ENCODE measurements at places on chromosomes 4 and X.

DNA sequence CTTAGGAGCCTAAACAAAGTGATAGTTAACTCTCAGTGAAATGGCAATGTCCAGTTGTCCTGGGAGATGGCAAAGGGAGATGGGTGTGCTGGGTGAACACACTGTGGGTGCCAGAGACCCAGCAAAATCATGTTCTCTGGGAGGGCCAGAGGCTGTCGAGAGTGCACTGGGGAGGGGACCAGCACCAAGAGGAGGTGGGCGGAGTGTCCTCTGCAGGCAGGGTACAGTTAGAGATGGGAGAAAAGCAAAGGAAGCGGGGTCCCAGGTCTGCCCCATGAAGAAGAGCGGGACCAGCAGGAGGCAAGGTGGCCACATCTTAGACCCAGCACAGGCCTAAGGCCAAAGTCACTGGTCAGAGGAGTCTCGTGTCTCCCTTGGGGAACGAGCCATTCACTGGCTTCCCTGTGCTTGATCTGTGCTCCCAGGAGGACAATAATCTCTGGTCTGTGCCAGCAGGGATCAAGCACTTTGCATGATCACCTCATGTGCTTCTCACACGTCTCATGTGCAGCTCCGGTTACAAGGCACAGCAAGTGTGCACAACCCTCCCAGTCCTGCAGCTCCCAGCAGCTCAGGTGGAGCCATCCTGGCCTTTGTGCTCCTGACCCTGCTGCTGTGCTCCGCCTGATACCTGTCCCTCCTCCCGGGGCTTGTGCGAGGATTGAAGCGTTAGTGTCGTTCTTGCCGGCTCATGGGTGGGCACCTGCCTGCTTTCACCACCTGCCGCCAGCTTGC, 100.9 kb downstream of the FAM53A start:
- DNase-seq, result no peak

DNA sequence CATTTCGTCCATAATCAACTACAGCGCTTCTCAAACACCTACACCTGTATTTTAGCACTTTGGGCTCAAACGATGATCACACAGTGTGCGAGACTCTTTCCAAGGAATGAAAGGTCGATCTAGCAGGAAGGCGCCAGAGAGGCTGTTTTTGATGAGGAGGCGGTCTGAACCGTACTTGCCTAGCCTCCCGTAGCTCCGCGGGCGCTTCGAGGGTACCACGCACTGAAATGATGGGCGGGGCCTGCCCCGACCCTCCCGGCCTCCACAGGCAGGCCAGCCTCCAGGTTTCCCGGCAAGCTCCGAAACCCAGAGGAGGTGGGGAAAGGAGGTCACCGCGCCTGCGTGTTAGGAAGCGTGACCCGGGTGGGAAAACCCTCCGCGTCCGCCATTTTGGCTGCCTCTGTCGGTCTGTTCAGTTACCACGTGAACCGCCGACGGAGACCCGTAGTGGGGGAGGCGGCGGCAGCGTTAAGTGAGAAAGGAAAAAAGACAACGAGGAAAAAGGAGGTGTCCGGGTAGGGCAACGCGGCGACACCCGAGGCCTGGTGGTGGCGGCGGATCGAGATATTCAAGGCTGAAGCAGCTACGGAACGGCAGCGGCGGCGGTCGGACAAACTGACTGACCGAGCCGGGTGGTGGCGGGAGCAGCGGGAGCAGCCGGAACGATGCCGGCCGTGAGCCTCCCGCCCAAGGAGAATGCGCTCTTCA, at the start of gene NAA15:
Gene NAA15 (plus strand): TSS at position 393 of the 708 bp plus-strand sequence. CDS start 273 bp downstream, at position 666.
- DNase-seq, result peak; percentile 99

- no peak for DNase-seq
Measured at GRCh38 chr4:13196721-13197120, 287.4 kb downstream of the RAB28 start.

DNA sequence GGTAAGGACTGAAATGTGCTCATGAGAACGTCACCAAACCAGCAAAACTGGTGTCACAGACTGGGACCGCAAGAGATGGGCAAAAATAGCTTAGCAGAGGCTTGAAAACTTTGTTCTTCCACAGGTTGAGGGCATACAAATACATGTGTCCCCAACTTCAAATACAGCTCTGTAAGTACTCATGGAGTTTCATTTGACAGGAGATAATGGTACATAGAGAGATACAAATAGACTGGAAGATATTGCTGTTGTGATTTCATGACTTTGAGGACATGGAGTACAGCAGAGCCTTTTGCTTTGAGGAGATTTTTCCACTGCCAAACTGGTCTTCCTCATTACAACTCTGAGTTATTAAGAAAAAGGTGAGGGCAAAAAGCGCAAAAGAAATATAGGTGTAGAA, 70.7 kb downstream of the STX18 start:
- DNase-seq, result no peak

GRCh38 chr4:109052821-109053220, 249.6 kb downstream of the COL25A1 start:
- no peak for DNase-seq

GRCh38 chr4:128525387-128525786, 237.8 kb upstream of the PGRMC2 start:
- no peak for DNase-seq

DNA sequence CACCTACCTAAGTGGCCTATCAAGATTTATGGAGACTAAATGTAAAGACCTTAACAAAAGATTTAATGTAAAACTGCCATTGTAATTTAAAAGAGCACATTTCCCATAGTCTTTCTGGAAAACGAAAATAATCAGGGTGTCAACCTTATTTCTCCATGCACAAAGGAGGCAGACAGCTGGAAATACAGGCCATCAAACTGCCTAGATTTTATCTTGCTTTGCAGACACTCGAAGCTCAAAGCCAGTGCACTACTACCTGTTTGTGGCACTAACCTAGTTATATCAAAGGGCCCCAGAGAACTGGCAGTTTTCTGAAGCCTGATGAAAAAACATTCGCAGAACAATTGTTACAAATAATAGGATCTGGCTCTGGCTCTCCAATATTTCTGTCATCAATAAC, 863.9 kb downstream of the STPG2 start:
- no peak for DNase-seq

DNA sequence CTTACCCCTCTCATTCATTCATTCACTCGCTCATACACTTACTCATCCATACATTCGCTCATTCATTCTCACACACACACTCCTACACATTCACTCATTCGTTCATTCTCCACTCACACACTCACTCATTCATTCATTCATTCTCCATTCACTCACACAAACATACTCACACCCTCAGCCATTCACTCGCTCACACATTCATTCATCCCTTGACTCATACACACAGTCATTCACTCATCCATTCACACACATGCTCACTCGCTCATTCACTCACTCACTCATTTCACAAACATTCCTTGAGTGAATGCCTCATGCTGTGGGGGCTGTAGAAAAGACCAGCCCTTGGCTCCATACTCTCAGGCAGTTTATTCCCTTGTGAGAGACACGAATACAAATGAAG, 151.1 kb upstream of the MAMLD1 start:
- DNase-seq, result peak; percentile 19

DNA sequence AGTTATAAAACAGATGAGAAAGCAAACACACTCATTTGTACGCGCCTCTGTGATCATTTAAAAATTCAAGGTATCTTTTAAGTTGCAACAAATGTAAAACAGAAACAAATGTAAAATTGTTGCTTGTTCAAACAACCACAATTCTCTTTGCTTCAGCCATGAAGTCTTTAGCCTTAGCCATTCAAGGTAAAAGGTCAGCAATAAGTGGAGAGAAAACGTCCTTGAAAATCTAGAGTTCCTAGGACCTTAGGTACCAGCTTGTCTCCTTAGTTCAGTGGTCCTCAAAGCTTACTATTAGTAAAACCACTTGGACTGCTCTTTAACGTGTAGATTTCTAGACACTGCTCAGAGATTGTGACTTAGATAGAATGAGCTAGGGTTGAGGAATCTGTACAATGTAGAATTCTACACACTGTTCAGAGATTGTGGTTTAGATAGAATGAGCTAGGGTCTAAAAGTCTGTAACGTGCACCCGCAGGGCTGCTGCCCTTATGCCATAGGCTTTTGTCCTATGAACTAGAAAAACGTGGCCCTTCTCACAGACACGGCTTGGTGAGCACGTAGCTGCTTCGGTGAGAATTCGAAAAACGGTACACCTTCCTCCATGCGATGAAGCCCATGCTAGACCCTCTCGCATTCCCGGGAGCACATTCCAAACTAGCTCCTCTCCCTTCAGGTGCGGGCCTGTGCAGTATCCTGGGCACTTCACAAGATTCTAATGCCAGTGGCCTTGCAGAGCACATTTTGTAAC, 1.7 kb downstream of the PLAC8 start:
- DNase-seq, result no peak

GRCh38 chr4:7766661-7767345, 172.9 kb downstream of the AFAP1 start:
- no peak for DNase-seq

GRCh38 chrX:121120690-121121605, 73.5 kb downstream of the GLUD2 start:
- no peak for DNase-seq

GRCh38 chr4:1604181-1604705, 79.9 kb downstream of the FAM53A start:
- peak; percentile 25 for DNase-seq
